Lung (tissue), 17 donors: ENCODE measurements at places on chromosomes 3 and 15. TPM values are rescaled to one million over a fixed set of nuclear protein-coding genes. Genes with fewer than 3 reads are reported as not detected.

DNA sequence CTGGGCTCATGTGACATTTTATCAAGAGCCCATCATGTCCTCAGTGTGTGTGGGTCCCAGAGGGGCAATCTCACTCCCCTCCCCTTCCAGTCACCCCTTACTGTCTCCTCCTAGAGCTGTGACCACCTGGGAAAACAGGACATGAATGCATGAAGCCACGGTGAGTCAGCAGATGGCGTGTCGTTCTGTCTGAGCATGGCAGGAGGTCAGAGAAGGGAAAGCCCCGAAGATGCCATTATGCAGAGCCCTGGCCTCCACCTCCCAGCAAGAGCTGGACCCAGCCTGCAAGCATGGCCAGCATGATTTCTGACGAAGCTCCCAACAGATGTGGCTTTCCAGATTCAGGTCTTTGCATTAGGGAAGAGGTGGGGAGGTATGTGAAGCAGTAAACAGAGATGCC is 118.5 kb downstream of the TLE3 start:
- no peaks in the 10 kb centered on the region for H3K4me1 ChIP-seq
- no peak overlapping the region for H3K27ac ChIP-seq
- no peak overlapping the region for H3K4me3 ChIP-seq
- no peaks in the 10 kb centered on the region for H3K36me3 ChIP-seq
- peaks cover 3% of the 10 kb centered on the region for H3K27me3 ChIP-seq
- no peak for DNase-seq

GRCh38 chr15:67043939-67044771 is 21.2 kb upstream of the SMAD3 start:
- H3K4me1 ChIP-seq = peaks cover 10% of the 10 kb centered on the region
- no peak overlapping the region for H3K27ac ChIP-seq
- peak; percentile 77 for DNase-seq
- no peak overlapping the region for H3K4me3 ChIP-seq
- H3K36me3 ChIP-seq = no peaks in the 10 kb centered on the region
- H3K27me3 ChIP-seq = no peaks in the 10 kb centered on the region

Gene CCDC13
- polyA plus RNA-seq = 2.0 TPM

Gene HDGFL3
- polyA plus RNA-seq = 7.3 TPM

DNA sequence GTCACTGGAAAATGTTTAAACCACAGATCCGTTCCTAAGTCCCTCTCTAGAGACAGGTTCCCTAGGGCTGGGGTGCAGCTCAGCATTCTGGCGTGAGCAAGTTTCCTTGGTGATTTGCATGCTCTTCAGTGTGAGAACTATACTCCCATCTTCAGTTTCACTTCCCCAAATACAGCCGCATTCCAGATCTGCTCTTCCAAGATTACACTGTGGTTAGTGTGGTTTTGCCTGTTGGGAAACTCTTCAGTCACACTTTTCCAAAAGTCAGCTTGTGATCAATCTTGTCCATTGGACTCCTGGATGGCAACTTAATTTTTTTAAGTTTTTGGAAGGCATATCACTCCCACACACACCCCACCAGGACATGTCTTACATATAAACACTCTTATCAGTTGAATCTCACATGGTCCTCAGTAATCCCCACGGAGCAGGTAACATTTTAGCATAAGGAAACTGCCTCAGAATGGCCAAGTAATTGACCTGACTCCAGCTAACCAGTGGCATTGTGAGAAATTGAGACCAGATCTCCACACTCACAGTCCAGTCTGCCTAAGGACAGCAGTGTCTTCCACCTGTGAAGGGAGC is 33.5 kb upstream of the PTPN23 start:
- peaks cover 19% of the 10 kb centered on the region for H3K36me3 ChIP-seq
- no peak overlapping the region for H3K4me3 ChIP-seq
- DNase-seq = no peak
- no peaks in the 10 kb centered on the region for H3K4me1 ChIP-seq

Gene CYP1A2
- polyA plus RNA-seq = 0.05 TPM

DNA sequence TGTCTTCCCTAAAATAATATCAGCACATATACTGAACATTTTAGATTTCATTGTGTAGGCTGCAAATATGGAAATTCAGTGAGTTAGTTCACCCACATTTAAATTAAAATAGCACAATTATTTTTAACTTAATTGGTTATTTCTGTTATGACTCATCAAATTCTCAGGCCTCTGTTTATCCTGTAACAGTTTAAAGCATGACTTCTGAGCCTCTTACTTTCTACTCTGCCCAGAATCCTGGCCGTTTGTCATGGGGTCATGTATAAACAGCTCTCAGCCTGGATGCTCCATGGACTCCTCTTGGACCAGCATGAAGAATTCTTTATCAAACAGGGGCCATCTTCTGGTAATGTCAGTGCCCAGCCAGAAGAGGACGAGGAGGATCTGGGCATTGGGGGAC is 12.2 kb downstream of the TUBGCP4 start:
- H3K4me3 ChIP-seq = no peak overlapping the region
- no peaks in the 10 kb centered on the region for H3K4me1 ChIP-seq
- no peak overlapping the region for H3K27ac ChIP-seq
- no peak for DNase-seq
- no peaks in the 10 kb centered on the region for H3K27me3 ChIP-seq

Gene GOLGA8N
- 2.0 TPM for polyA plus RNA-seq

GRCh38 chr3:12964711-12965612 is 108.3 kb downstream of the IQSEC1 start:
- peak overlapping the region; percentile 66 for H3K27ac ChIP-seq
- DNase-seq = no peak
- no peaks in the 10 kb centered on the region for H3K27me3 ChIP-seq
- H3K36me3 ChIP-seq = no peaks in the 10 kb centered on the region
- H3K4me3 ChIP-seq = no peak overlapping the region

GRCh38 chr3:8579943-8580342 is 64.7 kb downstream of the SSUH2 start:
- H3K27me3 ChIP-seq = no peaks in the 10 kb centered on the region
- peaks cover 15% of the 10 kb centered on the region for H3K4me1 ChIP-seq
- H3K27ac ChIP-seq = no peak overlapping the region
- no peak overlapping the region for H3K4me3 ChIP-seq
- H3K36me3 ChIP-seq = no peaks in the 10 kb centered on the region
- DNase-seq = no peak

DNA sequence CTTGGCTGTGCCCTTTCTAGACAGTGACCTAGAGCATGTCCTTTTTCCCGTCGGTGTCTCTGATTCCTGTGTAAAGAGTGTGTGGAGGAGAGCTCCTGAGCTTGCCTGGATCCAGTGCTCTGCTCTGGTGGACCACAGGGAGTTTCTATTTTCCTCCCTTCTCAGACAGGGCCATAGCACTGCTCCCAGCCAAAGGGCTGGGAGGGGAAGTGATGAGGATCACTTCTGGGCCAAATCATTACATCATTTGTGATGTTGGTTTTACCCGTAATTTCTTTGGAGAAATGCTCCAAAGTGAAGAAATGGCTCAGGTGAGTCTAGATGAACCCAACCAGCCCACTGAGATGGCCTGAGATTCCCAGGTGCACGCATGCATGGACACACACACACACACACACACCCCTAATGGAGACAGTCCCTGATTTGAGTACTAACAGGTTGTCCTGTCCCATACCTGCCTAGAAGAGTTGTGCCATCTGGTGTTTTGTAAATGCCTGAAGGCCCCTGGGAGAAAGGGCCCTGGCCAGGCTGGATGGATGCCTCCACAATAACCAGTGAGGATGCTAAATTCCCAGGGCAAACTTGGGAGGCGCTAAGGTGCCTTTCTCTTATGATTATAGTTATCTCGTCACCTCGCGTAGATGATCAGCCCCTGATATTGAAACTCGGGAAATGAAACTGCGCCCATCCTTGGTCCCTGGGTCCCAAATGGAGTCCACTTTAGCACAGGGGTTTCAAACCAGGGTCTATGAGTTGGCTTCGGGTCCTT is 86.9 kb downstream of the ASB7 start:
- peaks cover 2% of the 10 kb centered on the region for H3K27me3 ChIP-seq
- no peaks in the 10 kb centered on the region for H3K4me1 ChIP-seq
- no peak overlapping the region for H3K4me3 ChIP-seq
- no peak for DNase-seq

DNA sequence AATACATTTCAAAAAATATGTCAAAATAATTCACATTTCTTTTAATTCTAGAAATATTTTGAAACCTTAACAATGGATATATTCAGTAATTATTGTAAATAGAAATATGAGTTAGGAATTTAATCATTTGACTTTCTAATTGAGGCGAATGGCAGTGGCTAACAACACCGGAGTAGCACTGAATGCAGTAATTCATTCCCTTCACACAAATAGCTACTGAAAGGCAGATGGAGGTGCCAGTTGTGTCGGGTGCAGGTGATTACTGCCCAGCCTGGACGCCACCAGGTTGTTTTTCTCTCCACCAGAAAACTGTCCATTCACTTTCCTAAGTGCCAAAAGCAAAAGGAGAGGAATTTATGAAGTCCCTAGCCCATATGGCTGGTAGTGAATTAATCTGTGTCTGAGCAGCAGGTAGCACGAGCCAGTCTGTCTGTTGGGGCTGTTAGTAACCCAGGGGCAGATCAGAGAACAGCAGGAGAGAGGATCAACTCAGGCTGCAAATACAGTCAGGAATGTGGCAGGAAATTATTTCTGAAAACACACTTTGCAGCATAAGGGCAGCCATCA is 79.3 kb upstream of the GMNC start:
- H3K4me3 ChIP-seq = no peak overlapping the region
- no peak overlapping the region for H3K27ac ChIP-seq
- H3K36me3 ChIP-seq = no peaks in the 10 kb centered on the region
- H3K27me3 ChIP-seq = no peaks in the 10 kb centered on the region
